ENCODE measurements at places on chromosomes 3 and 15.

GRCh38 chr15:80266113-80266512 lies 14.1 kb upstream of the CTXND1 start:
- DNase-seq = no peak

- no peak for DNase-seq
These were observed 111.1 kb upstream of the TSC22D2 start for GRCh38 chr3:150296966-150297365.

DNA sequence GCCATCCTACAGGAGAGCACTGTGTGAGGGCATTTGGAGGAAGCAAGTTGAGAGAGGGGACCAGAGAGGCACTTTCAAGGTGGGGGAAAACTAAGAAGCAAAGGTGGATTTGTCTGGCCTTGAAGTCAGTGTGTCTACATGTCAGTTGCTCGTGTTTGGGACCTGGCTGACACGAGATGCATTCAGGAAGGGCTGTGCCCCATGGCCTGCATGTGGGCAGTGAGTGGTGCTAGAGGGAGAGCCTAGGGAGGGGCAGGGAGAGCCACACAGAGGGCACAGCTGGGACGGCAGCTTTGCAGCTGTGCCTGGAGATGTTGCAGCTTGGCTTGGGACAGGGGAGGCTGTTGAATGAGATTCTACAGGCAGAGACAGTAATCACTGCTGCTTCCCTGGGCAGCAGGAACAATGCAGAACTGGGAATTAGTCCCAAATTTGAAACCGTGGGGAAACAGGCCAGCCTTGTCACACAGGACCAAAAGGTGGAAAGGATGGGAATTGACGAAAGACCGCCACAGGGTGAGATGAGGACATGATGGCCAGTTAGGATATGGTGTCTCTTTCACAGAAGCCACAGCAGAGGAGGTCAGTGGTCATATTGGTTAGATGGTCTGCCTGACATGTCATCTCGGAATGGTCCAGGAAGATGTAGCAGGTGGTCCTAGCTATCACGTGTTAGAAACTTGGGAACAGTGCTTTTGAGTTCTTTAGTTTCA lies 10.0 kb downstream of the SEC61A1 start:
- DNase-seq = no peak

DNA sequence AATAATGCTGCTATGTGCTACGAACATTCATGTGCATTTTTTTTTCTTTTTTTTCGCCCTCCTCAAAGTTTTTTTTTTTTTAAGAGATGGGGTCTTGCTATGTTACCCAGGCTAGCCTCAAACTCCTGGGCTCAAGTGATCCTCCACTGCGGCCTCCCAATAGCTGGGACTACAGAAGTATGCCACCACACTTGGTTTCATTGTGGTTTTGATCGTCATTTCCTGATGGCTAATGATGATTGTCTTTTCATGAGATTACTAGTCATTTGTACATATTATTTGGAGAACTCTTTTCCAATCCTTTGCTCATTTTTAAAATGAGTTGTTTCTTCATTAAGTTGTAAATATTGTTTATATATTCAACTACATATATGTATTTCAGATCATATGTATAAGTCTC lies 48.8 kb downstream of the FBXO22 start:
- DNase-seq = peak; percentile 27

- peak; percentile 78 for DNase-seq
These were observed 582 bp upstream of the SLCO3A1 start for GRCh38 chr15:91852741-91853510.

- DNase-seq = no peak
These were observed 9.5 kb downstream of the TTBK2 start for GRCh38 chr15:42911058-42911592.

GRCh38 chr3:188187053-188187452 lies 33.1 kb downstream of the LPP start:
- DNase-seq = no peak

- DNase-seq = no peak
These were observed 15.4 kb downstream of the PTX3 start for GRCh38 chr3:157452097-157452496.

DNA sequence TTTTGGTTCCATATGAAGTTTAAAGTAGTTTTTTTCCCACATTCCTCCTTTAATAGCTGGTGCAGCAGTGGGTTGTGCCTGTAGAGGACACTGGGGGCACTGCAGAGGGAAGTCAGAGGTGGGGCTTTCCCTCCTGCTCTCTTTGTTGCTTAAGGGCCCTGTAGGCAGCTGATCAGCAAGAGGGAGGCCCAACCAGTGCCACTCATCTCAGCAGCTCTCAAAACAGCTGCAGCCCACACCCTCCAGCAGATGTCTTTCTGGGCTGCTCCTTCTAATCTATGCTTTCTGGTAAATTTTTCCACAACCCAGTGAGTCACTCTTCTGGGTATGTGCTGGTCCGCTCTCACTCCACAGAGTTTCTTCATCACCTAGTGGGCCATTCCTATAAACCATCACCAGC lies 263.8 kb downstream of the FEZF2 start:
- DNase-seq = no peak

DNA sequence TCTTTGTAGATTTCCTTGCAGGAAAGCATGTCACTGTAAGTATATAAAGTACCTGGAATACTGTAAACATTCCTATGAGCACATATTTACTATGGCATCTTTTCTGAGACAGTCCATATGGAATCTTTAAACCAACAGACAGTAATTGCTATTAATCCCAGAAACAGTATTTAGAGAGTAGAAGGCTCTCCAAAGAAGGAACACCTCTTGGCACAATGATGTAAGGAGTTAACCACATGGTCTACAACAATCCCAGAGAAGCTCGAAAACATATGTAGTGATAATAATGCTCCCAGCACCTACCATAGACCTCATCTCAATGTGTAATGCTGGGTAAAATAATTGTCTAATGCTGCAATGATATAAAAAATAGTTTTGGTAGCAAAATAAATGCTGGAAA lies 95.8 kb upstream of the IL12A start:
- no peak for DNase-seq

DNA sequence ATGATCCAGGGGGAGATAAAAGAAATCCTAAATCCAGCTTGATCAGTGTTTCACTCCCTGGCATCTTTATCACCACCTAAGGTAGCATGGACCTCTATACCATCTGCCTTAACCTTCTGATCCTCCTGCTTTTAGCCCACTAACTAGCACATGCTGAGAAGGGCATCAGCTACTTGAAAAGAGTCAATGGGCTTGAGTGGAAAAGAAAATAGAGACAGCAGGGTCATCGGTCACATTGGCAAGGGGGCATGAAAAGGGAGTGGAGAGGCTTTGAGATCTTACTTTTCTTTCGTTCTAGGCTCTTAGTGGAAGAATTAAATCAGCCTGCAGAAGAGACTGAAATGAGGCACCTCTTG lies 239 bp upstream of the ZFYVE19 start:
- no peak for DNase-seq

DNA sequence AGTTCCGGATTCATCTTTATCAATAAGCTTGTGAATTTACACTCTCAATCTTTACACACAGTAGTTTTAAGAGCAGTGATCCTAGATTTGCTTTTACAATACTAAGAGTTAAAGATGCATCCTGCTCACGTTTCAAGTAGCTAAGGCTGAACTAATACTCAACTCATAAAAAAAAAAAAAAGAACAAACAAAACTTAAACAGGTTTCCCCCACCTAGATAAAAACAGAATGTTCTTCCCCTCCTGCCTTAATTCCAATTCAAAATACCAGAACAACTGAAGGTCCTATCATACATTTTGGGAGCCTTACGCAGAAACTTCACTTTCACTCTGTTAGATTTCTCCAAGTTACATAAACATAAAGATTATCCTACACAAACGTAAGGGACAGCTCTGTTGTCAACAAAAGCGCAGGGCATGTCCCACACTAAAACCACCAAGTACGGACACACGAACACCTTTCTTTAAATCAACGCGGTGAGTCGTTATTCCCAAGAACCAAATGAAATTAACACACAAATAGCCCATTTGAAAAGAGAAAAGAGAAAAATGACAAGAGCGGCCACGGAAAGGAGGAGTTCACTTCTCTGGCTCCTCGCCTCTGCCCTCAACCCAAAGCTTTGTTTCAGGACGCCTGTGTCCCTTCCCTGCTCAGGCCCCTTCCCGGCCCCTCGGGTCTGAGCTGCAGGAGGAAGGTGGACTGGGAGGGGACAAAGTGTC lies 941 bp downstream of the CBLB start:
- no peak for DNase-seq

GRCh38 chr15:76183930-76184649 lies 124.3 kb downstream of the TMEM266 start:
- no peak for DNase-seq

GRCh38 chr3:192061426-192061825 lies 600.5 kb downstream of the PYDC2 start:
- DNase-seq = no peak

DNA sequence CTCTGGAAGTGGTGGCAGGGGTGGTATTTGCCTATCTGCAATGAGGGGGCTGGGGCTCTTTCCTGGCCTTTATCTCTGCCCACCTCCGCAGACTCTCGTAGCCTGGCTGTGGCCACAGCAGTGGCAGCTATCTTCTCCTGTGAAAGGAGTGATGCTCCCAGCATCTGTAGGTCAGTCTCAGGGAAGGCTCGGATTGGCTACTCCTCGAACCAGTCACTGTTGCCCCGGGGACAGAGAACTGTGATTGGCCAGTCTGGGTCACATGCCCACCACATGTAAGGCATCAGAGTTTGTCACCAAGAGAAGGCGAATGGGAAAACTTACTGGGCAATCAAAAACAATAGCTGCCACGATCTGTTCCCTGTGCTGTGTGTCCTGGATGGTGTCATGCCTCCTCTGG lies 30.1 kb upstream of the FGD5 start:
- no peak for DNase-seq

GRCh38 chr15:49875392-49875791 lies 243.6 kb downstream of the ATP8B4 start:
- no peak for DNase-seq

- no peak for DNase-seq
These were observed 34.3 kb downstream of the PRR23E start for GRCh38 chr3:127226946-127227842.

DNA sequence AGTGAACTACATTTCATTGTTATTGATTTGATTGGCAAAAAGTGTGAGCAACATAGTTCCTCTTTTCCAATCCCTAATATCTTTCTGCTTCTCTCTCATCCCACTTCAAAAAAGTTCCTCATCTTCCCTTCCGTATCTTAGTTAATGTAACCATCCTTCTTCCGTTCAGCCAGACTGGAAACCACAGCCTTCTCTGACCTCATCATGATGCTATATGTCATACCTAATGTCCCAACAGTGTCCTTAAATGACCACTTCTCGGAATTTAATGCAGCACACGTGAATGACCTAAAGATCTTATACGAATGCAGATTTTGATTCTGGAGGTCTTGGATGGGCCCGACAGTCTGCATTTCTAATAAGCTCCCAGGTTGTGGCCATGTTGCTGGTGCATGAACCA lies 320.3 kb upstream of the SATB1 start:
- no peak for DNase-seq

DNA sequence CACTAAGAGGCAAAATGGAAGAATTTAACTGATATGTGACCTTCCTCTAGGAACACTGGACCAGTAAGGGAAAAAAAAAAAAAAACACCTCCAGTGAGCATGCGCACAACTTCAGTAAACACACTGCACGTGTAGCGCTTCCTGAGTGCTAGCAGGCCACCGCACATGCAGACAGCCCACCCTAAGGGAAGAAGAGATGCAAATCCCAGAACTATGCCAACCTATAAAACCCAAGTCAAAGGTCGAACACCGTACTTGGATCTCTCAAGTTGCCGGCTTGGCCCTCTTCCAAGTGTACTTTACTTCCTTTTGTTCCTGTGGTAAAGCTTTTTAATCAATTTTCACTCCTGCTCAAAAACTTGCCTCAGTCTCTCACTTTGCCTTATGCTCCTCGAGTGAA lies 64.5 kb upstream of the CADPS start:
- no peak for DNase-seq

GRCh38 chr3:74693251-74693650 lies 78.8 kb upstream of the CNTN3 start:
- no peak for DNase-seq

- peak; percentile 73 for DNase-seq
These were observed 3.2 kb upstream of the LSG1 start for GRCh38 chr3:194675081-194675640.

DNA sequence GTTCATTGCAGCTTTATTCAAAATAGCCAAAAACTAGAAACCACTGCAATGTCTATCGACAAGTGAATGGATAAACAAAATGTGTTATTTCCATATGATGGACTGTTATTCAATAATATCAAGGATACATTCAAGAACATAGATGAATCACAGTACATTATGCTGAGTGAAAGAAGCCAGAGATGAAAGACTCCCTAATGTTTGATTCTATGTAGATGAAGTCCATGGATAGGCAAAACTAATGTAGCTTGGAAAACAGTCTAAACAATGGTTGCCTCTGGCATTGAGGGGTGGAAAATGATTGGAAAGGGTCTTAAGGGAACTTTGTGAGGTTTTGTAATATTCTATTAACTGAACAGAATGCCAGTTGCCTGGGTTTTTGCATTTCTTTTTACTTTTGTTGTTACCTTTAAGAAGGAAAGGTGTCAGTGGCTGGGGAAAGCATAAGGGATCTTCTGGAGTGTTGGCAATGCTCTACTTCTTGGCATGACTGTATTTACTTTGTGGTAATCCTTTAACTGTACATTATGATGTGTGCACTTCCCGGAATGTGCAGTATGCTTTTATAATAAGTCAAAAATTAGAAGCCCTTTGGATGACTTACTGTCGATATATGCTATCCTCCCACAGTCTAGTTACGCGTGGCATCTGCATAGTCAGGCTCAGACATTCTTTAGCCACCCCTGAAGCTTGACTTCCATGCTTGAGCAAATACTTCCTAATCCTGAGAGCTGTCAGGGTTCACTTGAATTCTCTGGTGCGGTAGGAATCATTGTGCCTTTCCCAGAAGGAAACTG lies 20.5 kb upstream of the ATP10A start:
- no peak for DNase-seq

- no peak for DNase-seq
These were observed 230.9 kb downstream of the NSUN3 start for GRCh38 chr3:94293793-94294195.

- no peak for DNase-seq
These were observed 33.1 kb downstream of the CRTAP start for GRCh38 chr3:33146791-33147445.

GRCh38 chr3:71322154-71322553 lies 261.4 kb downstream of the FOXP1 start:
- no peak for DNase-seq

DNA sequence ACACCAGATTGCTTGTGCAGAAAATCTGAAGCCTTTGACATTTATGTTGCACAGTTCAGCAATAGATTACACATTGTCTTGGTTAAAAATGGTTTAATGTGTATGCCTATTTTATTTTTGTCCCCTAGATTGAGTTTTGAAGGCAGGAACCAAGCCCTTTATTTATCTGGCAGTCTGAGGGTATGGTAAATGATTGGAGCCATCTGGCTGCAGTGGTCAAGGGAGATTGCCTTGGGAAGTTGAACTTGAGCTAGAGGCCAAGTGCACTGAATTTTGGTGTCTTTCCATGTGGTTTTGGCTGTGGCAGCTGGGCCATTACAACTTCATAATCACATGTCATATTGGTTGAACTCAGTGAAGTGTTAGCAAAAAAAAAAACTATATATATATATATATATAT lies 248.7 kb upstream of the C2CD4B start:
- no peak for DNase-seq
